Peyer's patch (tissue), 4 donors: ENCODE measurements at places on chromosomes 6 and 20.

- DNase-seq: no peak
Measured at GRCh38 chr20:2312876-2313275, 17.1 kb downstream of the TGM3 start.

- no peak for DNase-seq
Measured at GRCh38 chr20:37636977-37637376, 56.9 kb upstream of the CTNNBL1 start.

- no peak for DNase-seq
Measured at GRCh38 chr6:2583459-2583858, 167.3 kb downstream of the MYLK4 start.

DNA sequence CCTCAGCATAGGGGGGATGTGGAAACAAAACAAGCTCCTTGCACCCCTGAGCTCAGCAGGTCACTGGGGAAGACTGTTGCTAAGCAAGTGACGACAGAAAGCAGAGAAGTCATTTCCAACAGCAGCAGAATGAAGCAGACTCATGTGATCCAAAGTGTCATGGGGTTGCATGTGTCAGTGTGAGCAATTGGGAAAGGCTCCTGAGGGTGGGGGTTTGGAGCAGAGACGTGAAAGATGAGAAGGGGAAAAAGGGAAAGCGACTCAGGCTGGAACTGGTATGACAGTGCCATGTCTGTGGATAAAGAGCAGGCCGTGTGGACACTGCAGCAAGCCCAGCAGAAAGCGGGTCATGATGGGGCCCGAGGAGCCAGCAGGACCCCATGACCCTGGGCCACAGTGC, 363.9 kb downstream of the PREX1 start:
- DNase-seq: no peak

DNA sequence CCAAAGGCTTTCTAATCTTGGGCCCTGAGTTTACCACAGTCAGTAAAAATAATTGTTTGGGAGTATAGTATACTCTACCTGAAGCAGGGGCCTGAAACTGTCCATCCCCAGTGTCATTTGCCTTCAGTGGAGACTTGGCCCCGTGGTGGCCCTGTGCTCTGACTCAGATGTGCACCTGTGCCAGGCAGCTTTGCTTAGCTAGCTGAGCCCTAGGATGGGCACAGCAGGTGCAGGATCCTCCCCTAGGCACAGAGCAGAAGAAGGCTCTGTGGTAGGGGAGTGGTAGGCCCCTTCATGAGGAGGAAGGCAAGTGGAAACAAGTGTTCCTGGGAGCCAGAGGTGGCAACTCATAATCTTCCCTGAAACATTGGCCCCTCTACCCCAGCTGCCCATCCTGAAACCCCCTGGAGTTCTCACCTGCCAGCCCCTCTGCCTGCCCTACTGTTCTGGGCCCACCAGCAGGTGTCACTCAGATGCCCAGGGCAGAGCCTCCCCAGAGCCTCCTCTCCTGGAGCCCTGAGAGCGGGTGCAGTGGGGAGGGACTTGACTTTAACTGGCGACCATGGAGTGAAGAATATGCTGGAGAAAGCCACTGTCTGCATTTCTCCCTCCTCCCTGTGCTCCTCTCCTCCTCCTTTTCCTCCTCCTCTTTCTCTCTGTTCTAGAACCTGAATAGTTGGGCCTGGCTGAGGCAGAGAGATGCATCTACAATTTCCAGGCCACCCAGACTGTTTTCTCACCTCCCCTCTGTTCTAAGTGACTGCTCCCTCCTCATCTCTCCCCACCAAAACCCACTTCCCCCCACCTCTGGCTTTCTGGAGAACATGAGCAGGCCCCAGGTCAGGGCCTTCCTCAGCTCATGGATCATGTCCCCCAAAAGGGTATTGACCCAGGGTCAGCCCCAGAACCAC, 2.9 kb downstream of the CPNE5 start:
- no peak for DNase-seq

GRCh38 chr6:6379573-6379972, 59.1 kb upstream of the F13A1 start:
- no peak for DNase-seq

GRCh38 chr20:48877304-48877703, 44.2 kb upstream of the ARFGEF2 start:
- DNase-seq: no peak

DNA sequence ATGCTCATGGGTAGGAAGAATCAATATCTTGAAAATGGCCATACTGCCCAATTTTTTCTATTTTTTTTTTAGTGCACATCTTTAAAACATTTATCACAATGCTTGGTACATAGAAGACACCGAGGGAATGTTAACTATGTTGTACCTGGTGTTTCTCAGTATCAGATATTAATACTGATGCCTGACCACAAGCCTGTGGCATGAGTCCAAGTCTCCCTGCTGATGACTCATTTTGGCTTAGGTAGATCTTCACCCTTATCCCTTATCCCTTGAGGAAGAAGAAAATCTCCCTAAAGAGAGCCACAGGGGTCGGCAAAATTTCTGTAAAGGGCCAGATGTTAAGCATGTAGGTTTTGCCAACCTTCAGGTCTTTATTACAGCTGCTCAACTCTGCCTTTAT, 14.5 kb downstream of the CD109 start:
- DNase-seq: no peak

GRCh38 chr6:56683882-56684281, 41.2 kb upstream of the DST start:
- no peak for DNase-seq

- no peak for DNase-seq
Measured at GRCh38 chr6:50030777-50031562, 9.2 kb upstream of the DEFB110 start.

- DNase-seq: no peak
Measured at GRCh38 chr6:132122176-132122575, 171.0 kb upstream of the CCN2 start.

GRCh38 chr6:121222656-121223055, 111.6 kb downstream of the TBC1D32 start:
- DNase-seq: no peak

- no peak for DNase-seq
Measured at GRCh38 chr6:165060720-165061119, 248.7 kb downstream of the C6orf118 start.

GRCh38 chr6:127015858-127016257, 102.6 kb upstream of the RSPO3 start:
- DNase-seq: no peak

DNA sequence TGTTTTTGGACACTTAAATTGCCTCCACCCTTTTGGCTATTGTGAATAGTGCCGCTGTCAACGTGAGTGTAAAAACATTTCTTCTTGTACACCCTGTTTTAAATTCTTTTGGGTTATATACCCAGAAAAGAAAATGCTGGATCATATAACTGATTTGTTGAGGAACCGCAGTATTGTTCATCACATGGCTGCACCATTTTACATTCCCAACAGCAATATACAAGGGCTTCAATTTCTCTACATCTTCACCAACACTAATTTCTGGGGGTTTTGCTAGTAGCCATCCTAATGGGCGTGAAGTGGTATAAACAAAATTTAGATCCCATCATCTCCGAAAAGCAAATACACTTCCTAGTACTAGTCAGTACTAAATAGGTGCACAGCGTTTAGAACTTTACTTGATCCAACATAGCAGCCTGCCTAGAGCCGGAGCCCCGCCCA, 579 bp upstream of the BPHL start:
- DNase-seq: no peak

- no peak for DNase-seq
Measured at GRCh38 chr6:170445971-170446370, 107.1 kb downstream of the PSMB1 start.

DNA sequence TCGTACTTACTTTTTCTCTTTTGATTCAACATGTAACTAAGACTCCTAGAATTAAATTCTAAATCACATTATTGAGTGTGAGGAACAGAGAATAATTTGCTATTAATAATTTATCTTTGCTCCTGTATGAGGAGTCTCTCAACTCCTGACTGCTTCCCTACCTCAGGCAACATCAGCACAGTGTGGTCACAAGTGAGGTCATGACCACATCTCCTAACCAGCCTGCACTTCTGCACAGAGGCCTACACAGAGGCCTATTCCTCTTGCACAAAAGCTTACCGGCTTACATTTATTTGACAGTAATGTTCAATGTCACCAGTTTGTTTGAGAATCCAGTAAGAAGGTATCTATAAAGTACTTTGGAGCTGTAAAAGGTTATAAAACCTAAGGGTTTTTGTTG, 637.4 kb upstream of the MARCKS start:
- DNase-seq: no peak

DNA sequence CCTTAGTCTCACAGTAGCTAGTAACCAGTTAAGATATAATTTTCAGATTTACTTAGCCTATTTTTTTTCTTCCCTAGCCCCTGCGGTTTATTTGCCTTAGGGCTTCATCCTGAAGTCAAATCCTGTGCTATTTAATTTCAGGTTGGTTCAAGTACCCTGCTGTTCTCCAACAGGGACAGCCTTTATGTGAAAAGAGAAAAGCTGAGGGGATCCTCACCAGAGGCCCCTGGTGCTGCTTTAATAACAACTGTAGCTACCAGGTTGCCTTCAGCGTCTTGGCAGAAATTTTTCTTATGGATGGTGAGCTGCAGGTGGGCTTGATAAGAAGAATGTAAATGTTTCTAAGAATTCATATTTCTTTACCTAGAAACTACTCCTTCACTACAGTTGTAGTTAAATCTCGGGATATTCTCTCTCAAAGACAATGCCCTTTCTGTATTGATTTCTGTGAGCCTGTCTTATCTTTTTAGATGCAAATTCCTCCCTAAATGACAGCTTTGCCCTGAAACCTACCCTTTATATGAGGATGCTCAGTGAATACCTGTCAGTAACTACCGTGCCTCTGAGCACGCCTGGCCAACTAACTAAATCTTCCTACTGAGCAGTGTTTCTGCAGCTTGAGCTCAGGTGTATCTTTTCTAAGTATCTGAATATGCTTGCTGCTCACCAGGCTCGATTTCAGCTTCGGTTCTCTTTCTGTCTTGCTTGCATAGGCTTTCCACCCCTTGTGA, 320.5 kb downstream of the MMUT start:
- no peak for DNase-seq

DNA sequence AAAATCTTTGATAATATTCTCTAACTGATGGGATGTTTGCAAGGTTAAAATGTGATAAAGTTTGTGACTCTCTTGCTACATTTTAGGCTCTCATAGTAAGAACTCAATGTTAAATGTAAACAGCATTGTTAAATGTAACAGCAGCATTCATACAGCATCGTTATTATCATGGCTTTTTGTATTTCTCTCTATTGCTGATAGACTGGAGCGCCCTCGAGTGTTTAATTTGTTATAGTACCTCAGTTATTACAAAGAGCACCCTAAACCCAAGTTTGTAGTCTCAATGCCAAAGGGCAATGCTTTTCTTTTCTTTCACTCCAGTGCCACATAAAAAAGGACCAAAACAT, 14.9 kb upstream of the TTPAL start:
- no peak for DNase-seq

- no peak for DNase-seq
Measured at GRCh38 chr20:49700411-49701185, 13.1 kb downstream of the B4GALT5 start.

DNA sequence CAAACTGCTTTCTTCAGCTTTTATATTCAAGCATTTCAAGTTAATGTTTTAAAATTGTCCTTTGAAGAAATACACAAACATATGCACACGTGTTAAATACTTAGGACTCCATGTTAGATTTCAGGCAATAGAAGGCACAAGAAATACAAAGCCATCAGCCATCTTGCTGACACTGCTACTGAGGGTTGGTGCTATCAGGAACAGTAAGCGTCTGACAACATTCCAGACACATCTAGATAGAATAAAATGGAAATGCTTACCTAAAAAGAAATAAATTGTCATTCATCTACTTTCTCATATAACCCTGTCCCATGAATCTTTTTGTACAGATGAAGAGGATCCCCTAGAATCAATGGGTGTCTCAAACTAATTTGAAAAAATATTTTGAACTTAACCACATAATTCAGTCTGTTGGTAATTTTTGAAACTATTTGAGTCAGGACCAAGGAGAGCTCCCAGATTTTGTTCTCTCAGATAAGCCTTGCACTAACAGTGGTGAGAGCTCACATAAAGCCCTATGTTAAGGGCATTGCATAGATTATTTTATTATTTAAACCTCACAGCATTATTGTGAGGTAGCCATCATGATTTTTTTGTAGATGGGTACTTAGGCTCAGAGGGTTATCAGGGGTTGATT, 631.1 kb upstream of the POU3F2 start:
- no peak for DNase-seq

- DNase-seq: no peak
Measured at GRCh38 chr6:105319331-105319730, 83.6 kb downstream of the PREP start.

GRCh38 chr6:80527552-80528052, 421.1 kb downstream of the BCKDHB start:
- no peak for DNase-seq

DNA sequence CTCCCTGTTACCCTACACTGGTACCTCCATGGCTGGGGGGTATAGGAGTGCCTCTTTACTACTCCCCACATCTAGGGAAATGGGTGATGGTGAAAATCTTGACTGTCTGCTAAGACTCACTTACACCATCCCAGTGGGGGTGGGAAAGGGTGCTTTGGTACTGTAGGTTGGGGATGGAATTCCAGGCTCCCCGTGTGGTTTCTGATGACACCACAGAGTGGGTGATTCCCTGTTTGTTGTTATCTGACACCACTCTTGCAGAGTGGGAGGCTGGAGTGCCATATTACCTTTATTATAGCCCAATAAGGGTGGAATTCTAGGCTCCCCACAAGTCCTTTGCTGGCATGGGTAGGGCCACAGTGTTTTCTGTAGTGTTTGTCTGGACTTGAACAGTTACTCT, 264.6 kb upstream of the MAN1A1 start:
- no peak for DNase-seq

DNA sequence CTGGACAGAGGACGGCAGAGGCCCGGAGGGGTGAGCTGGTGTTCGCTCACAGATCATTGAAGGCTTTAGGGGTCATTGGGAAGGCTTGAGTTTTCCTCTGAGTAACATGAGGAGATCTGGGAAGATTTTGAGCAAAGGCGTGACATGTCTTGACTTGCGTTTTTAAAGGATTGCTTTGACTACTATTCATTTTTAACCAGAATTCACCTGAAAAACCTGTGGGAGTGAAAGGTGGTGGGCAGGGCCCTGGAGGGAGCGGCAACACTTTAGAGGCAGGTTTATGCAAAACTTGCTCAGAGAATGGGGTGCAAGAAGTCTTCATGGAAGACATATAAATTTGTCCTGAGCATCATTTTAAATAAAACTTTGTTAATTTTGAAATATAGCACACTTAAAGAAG, 72.2 kb upstream of the EEF1E1 start:
- DNase-seq: no peak

GRCh38 chr6:72623808-72624207, 1.9 kb downstream of the KCNQ5 start:
- no peak for DNase-seq

- DNase-seq: no peak
Measured at GRCh38 chr20:3925899-3926638, 36.9 kb downstream of the PANK2 start.

DNA sequence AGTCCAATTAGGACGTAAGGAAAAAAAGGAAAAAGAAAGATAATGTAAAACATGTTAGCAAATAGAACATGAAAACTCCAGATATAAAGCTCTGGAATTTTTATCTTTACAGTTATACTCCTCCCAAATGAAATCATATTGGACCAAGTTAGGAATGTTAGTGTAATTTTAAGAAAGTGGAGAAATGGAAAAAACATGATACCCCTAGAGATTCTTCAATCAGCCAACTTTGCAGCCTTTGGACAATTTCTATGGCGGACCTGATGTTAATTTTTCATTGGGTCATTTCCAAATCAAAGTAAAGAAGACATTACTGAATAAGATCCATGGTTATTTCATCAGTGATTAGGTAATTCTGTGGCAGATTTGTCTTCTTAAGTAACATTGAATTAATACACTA, 748.7 kb downstream of the RFPL4B start:
- DNase-seq: no peak
